Neural crest cell (in vitro differentiated cells): ENCODE measurements at places on chromosomes 7 and 10. TPM values are rescaled to one million over a fixed set of nuclear protein-coding genes. Genes with fewer than 3 reads are reported as not detected.

GRCh38 chr10:70805619-70806215 lies 10.0 kb upstream of the SGPL1 start:
- H3K27ac ChIP-seq: no peak overlapping the region
- DNase-seq: no peak
- H3K36me3 ChIP-seq: no peaks in the 10 kb centered on the region
- no peaks in the 10 kb centered on the region for H3K27me3 ChIP-seq
- peaks cover 5% of the 10 kb centered on the region for H3K4me1 ChIP-seq

DNA sequence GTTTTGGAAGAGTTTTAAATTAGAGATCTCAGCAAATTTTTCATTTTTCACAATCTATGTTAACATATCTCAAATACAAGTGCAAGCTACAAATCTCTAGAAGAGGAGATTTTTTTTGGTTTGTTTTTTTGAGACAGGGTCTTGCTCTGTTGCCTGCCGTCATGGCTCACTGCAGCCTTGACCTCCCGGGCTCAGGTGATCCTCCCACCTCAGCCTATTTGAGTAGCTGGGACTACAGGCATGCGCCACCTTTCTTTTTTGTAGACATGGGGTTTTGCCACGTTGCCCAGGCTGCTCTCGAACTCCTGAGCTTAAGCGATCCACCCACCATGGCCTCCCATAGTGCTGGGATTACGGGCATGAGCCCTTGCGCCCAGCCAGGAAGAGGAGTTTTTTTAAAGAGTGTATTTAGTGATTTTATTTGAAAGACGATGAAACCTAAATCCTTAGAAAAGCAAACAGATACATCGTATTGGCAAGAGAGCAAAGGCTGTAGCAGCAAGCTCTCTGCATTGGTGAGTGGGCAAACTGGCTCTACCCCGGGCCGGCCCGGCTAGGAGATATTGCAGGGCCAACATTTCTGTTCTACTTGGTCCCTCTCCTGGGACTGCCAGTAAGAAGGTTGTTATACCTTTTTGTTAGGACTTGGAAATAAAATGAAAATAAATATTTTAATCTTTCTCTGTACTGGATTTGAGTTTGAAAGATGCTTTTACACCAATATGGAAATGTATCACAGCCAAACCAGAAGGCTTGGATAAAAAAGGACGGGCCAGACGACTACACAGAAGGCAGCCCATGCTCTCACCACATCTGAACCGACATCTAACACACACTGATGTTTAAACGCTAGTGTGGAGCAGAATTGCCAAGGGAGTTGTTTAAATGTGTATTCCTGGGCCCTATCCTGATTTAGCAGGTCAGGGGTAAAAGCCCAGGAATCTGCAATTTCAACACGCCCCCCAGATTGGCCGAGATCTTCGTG lies 49.6 kb upstream of the RHEB start:
- DNase-seq: no peak
- H3K4me1 ChIP-seq: no peaks in the 10 kb centered on the region
- H3K27me3 ChIP-seq: no peaks in the 10 kb centered on the region
- H3K4me3 ChIP-seq: no peak overlapping the region

DNA sequence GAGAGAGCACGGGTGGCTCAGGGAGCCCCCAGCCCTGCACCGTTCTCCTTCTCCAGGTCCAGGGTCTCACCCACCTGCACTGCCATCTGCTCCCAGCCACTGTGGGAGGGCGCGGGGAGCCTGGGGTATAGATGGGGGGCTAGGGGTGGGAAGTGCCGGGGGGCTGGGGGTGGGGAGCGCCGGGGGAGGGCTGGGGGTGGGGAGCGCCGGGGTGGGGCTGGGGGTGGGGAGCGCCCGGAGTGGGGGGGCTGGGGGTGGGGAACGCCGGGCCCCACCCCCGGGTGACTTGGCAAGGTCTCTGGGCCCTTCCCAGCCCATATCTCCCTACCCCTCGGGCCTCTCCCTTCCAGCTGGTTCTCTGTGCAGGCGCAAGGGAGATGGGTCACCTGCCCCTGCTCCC lies at the start of gene GRIFIN:
Gene GRIFIN, minus strand, starts transcription at position 101 of the 400 bp plus-strand sequence. Its CDS starts 15 bp downstream, at position 86.
- peaks cover 9% of the 10 kb centered on the region for H3K4me1 ChIP-seq
- no peak for DNase-seq
- H3K27me3 ChIP-seq: peaks cover 7% of the 10 kb centered on the region
- H3K27ac ChIP-seq: no peak within 1 kb of the TSS
- no peaks in the 10 kb centered on the region for H3K36me3 ChIP-seq
- H3K4me3 ChIP-seq: no peak within 1 kb of the TSS

GRCh38 chr10:70775679-70776454 lies 9.3 kb downstream of the TBATA start:
- H3K4me3 ChIP-seq: no peak overlapping the region
- no peaks in the 10 kb centered on the region for H3K27me3 ChIP-seq
- H3K4me1 ChIP-seq: no peaks in the 10 kb centered on the region
- H3K27ac ChIP-seq: no peak overlapping the region

- DNase-seq: no peak
- H3K4me3 ChIP-seq: no peak overlapping the region
- no peaks in the 10 kb centered on the region for H3K27me3 ChIP-seq
- no peak overlapping the region for H3K27ac ChIP-seq
- no peaks in the 10 kb centered on the region for H3K4me1 ChIP-seq
Measured at GRCh38 chr10:21057989-21058388, 160.9 kb upstream of the NEBL start.

- H3K27me3 ChIP-seq: no peaks in the 10 kb centered on the region
- peaks cover 15% of the 10 kb centered on the region for H3K4me1 ChIP-seq
- no peak for DNase-seq
- H3K27ac ChIP-seq: no peak overlapping the region
Measured at GRCh38 chr7:140723006-140723405, 26.5 kb downstream of the NDUFB2 start.

DNA sequence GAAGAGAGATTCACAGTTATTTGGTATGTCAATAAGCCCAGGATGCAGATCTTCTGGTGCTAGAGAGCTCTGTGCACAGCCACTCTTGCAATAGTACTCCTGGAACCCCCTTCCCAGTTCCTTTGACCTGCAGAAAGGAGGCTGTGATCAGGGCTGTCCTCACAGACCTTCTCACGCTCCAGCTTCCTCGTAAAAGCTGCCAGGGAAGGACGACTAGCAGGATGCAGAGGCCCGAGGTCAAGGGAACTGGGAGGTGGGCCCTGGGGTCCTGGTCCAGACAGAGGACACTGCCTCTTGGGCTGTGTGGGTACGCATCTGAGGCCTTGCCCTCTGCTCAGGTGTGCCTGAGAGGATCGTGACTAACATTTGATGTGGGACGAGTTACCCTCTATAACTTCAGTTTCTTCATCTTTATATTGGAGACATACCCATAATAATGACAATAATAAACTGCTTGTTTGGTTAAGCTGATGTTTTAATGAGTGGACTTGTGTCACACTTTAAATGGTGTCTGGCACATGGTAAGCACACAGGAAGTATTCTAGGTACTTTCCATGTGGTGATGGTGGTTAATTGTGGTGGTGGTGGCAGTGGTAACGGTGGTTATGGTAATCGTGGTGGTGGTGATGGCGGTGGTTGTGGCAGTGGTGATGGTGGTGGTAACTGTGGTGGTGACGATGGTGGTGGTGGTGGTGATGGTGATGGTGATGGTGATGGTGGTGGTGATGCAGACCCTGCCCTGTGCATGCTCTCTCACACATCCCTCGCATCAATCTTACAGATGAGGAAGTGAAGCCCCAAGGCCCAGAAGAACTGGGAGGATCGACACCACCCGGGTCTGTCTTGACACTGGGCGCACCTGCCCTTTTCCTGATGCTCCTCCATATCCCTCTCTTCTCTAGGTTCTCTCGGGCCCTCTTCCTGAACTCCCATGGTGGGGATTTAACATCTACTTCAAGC lies 235.2 kb upstream of the GRB10 start:
- H3K4me1 ChIP-seq: peaks cover 16% of the 10 kb centered on the region
- no peak for DNase-seq
- H3K4me3 ChIP-seq: no peak overlapping the region
- no peaks in the 10 kb centered on the region for H3K27me3 ChIP-seq

LIPF gene
- total RNA-seq: not detected in 2 replicates

RPEL1 gene
- total RNA-seq: not detected in 2 replicates

CD36 gene
- total RNA-seq: 0.23 and 0.40 TPM in 2 replicates

LRRD1 gene
- total RNA-seq: 0.57 and 0.58 TPM in 2 replicates

ZNF786 gene
- 16.2 and 17.1 TPM in 2 replicates for total RNA-seq

TET1 gene
- total RNA-seq: 27.7 and 30.0 TPM in 2 replicates
